ENCODE measurements at places on chromosomes 1 and 21. TPM values are rescaled to one million over a fixed set of nuclear protein-coding genes. Genes with fewer than 3 reads are reported as not detected.

CEP104 gene
- total RNA-seq: 47.6 TPM

PADI1 gene
- total RNA-seq: 0.33 TPM

KCNA3 gene
- total RNA-seq: 3.6 TPM

PGM1 gene
- total RNA-seq: 55.1 TPM

LCA5L gene
- 3.8 TPM for total RNA-seq

PIGK gene
- 39.3 TPM for total RNA-seq

CCDC18 gene
- total RNA-seq: 15.0 TPM

AGMAT gene
- 1.2 TPM for total RNA-seq

TRIM45 gene
- 8.7 TPM for total RNA-seq

GAS5 gene
- total RNA-seq: 292 TPM

LRRC38 gene
- 1.6 TPM for total RNA-seq

IL19 gene
- total RNA-seq: not detected

SHISAL2A gene
- total RNA-seq: 0.38 TPM

NOS1AP gene
- total RNA-seq: 7.9 TPM

KRTAP6-1 gene
- not detected for total RNA-seq

S100B gene
- total RNA-seq: 67.8 TPM

ALPL gene
- total RNA-seq: 12.6 TPM

AXDND1 gene
- 1.8 TPM for total RNA-seq

A3GALT2 gene
- total RNA-seq: 0.66 TPM

SDHB gene
- 59.8 TPM for total RNA-seq

SAMD11 gene
- total RNA-seq: 102 TPM

TCHH gene
- total RNA-seq: 0.66 TPM

TRPM2 gene
- total RNA-seq: 3.0 TPM

ELAPOR1 gene
- total RNA-seq: 7.4 TPM

CGN gene
- total RNA-seq: 27.3 TPM

MSH4 gene
- 0.77 TPM for total RNA-seq

DLGAP3 gene
- total RNA-seq: 2.6 TPM

UBE2U gene
- 0.33 TPM for total RNA-seq

CXADR gene
- total RNA-seq: 57.9 TPM

CCDC30 gene
- 8.5 TPM for total RNA-seq

OR11L1 gene
- not detected for total RNA-seq

ZMYND12 gene
- total RNA-seq: 4.6 TPM

SGIP1 gene
- 108 TPM for total RNA-seq

ITPKB gene
- 32.5 TPM for total RNA-seq

BSDC1 gene
- 100 TPM for total RNA-seq

UBXN10 gene
- total RNA-seq: 3.4 TPM

JTB gene
- 86.2 TPM for total RNA-seq

ESRRG gene
- 101 TPM for total RNA-seq

HAO2 gene
- total RNA-seq: not detected

USH2A gene
- 48.3 TPM for total RNA-seq

CCDC27 gene
- not detected for total RNA-seq

TFF1 gene
- not detected for total RNA-seq

ADAM30 gene
- total RNA-seq: not detected

TTC24 gene
- total RNA-seq: not detected

AADACL4 gene
- not detected for total RNA-seq

LRRC39 gene
- total RNA-seq: 68.0 TPM

AGT gene
- total RNA-seq: 4.8 TPM

ADGRL4 gene
- total RNA-seq: 20.1 TPM

OR2T2 gene
- not detected for total RNA-seq

NLRP3 gene
- total RNA-seq: 2.2 TPM

KCNE2 gene
- not detected for total RNA-seq

PLD5 gene
- total RNA-seq: 9.5 TPM

Data from camera-type eye (tissue), 1 donor.